ENCODE measurements at places on chromosomes 6 and 20. TPM values are rescaled to one million over a fixed set of nuclear protein-coding genes. Genes with fewer than 3 reads are reported as not detected.
A peak's percentile ranks its signal among the peaks of the same experiment; 100 is the strongest.

The NECAB3 gene
- 32.1 TPM for polyA plus RNA-seq

GRCh38 chr20:13755809-13756208 is 28.9 kb downstream of the ESF1 start:
- no peak for DNase-seq

GRCh38 chr6:163260911-163261310 is 153.6 kb upstream of the QKI start:
- no peak for DNase-seq

DNA sequence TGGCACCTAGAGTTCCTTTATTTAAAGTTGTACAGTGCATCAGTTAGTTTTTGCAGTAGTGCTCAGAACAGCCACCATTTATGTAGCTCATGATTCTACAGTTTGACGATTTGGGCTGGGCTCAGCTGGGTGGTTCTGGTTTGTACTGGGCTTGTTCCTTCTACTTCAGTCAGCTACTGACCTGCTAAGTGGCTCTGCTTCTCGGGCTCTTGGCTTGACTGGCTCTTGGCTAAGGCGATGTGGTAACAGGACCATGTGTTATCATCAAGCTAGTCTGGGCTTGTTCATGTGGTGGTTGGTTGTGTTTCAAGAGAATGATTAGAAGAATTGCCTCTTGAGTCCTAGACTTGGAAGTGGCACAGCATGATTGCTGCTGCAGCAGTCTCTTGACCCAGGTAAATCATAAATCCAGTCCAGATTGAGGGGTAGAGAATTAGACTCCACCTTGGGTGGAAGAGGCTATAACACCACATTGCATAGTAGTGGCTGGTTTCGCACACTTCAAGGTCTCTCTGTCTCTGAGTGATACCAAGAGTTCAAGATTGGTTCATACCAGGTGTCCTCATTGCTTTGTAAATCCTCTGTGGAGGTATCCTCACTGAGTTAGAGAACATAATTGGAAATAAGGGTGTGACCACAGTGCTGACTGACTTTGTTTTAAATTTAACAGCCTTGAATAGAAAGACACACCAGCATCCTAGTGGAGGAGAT is 253.0 kb downstream of the ARID1B start:
- no peak for DNase-seq

GRCh38 chr20:63152322-63153253 is 63.3 kb downstream of the YTHDF1 start:
- no peak for DNase-seq

- DNase-seq, result peak; percentile 65
These were observed 134.7 kb upstream of the RNF24 start for GRCh38 chr20:4150070-4150441.

- DNase-seq, result peak; percentile 75
These were observed 2.0 kb upstream of the NPEPL1 start for GRCh38 chr20:58690396-58691135.

Data from hindlimb muscle (tissue), 1 donor.